ENCODE measurements at places on chromosomes 12 and 14.
A peak's percentile ranks its signal among the peaks of the same experiment; 100 is the strongest.

DNA sequence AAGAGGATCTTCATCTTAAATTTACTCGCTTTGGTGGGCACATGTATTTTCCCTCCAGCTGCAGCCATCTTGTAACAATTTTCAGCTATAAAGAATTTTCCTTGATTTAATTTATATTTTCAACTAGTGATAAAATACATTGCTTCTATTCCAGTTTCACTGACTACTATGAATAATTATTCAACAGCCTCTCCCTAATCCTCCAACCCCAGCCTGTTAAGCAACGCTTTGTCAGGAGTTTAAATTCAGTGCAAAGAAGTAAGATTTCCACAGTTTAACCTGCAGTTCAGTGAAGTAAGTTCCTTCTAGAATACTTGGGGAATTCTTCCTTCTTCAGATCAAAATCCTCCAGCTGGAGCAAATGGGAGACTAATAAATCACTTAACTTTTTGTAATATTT, 180.2 kb downstream of the MSRB3 start:
- no peak for DNase-seq

- DNase-seq = no peak
Observed at GRCh38 chr12:93379326-93379980, 1.7 kb downstream of the NUDT4 start.

- no peak for DNase-seq
Observed at GRCh38 chr14:101360054-101360911, 201.0 kb upstream of the DIO3 start.

GRCh38 chr14:104586832-104587620, 7.5 kb downstream of the C14orf180 start:
- DNase-seq = no peak

DNA sequence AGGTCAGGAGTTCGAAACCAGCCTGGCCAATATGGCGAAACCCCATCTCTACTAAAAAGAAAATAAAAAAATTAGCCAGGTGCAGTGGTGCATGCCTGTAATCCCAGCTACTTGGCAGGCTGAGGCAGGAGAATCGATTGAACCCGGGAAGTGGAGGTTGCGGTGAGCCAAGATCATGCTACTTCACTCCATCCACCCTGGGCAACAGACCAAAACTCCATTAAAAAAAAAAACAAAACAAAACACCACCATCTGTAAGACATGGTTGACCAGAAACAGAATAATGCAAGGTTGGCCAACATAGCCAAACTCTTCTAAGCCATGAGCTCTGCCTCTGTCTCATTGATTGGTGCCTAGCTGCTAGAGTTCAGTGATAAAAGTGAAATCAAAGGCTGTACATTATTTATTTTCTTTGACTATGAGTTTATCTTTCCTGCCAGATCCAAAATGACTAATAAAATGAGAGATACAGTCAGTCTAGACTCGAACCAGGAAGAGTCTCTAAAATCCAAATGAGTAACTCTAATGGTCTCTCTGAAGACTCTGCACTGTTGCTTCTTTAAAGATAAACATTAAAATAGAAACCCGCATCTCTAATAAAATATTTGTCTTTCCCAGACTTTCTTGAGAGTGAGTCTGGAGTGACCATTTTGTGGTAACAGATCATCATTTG, 404.7 kb downstream of the DAD1 start:
- DNase-seq = no peak

DNA sequence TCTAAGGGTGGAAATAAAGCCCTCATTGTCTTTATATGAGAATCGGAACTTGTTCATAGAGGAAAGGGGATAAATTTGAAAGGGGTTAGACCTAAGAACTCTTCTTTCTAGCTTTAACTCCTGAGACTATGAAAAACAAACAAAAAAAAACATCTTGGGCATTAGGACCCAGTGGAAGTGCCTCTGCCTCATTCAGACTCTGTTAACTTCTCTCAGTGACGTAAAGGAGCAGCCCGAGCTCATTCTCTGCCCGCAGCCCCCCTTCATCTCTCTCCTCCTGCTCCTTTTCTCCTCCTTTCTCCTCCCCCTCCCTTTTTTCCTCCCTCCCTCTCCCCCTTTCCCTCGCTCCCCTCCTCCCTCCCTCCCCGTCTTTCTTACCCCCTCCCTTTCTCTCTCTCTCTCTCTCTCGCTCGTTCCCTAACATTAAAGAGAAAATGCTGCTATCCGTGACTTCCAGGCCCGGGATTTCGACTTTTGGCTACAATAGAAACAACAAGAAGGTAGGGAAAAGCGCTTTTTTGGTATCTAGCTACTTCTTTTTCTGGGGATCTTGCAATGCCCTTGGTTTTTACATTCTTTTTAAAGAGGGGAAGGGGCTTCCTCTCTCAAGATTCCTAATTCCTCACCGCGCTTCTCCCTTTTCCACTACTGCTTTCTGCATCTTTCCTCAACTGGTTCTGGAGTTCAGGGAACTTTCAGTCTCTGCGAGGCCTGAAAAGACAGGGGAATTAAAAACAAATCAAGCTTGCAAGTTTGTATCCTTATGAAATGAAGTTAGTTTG, at the start of gene RBMS2:
RBMS2 (plus strand) TSS at position 231 of the 782 bp plus-strand sequence; CDS start at position 435, 204 bp downstream.
- DNase-seq = peak; percentile 37

DNA sequence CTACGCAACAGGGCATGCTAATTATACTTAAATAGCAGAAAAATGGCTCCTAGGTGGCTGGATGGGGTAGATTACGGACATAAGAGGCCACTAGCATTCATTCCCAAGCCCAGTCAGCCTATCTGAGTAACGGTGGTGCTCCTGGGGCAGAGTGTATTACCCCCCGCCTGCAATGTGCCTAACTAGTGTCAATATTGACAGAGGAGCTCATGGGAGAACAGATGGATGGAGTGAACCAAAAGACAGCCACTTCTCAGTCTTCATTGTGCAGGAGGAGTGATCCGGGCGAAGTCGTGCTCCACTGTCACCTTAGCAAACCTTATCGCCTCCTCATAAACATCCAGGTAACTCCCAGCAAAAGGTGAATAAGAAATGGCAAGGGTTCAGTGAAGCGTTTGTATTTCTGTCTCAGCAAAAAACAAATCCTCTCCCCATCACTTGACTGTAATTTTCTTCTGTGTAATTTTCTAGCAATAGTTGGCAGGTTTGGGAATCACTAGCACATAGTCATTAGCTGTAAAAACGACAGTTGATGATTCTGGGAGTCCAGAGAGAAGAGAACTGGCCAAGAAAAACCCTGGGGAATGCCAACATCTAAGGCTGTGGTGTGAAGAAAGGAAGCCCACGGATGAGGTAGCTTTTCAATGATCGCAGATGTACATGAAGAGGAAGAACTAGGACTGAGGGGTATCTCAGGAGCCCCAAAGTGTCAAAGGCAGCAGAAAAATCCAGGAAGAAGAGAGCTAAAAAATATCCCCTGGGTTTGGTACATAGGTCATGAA, 126.6 kb upstream of the BCL2L14 start:
- DNase-seq = no peak

DNA sequence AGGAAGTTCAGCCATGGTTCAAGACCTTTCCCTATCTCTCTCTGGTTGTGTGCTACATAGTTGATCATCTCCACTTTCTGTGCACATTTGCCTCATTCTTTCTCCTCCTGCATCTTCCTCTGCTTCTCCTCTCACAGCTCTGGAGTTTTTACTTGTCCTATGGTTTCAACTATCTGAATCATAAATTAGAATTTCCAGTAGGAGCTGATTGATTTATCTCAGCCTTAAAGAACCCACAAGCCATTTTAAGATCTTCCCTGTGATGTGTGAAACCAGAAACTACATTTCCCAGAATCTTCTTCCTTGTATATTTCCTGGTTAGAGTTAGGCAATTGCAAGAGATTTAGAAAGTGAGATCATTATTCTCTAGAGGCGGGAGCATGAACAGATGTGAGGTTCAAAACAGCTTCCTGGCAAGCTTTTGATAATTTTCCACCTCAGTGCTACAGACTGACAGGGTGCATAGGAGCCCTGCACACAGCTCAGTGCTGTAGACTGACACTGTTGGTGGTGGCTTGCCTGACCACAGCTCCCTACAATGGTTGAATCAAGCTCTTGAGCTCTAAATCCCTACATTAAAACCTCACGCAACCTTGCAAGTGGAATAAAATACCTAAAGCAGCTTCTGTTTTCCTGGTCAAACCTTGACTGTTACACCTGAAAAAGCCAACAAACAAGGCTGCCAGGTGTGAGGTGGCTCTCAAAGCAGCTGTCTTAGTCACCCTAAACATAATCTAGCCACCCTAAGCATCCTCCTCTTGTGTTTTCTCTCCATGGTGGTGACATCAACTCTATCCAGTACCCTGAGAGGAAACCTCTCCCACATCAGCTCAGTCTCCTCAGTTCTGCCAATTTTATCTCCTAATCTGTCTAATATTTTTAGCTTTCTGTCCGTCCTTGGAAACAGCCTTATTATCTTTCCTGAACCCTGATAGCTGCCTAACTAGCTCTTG, 21.5 kb upstream of the IFNG start:
- DNase-seq = peak; percentile 46

- DNase-seq = no peak
Observed at GRCh38 chr12:44002607-44003006, 166.7 kb downstream of the TMEM117 start.

- DNase-seq = no peak
Observed at GRCh38 chr14:101887219-101887618, 77.2 kb upstream of the DYNC1H1 start.

- DNase-seq = no peak
Observed at GRCh38 chr14:35973770-35974169, 147.6 kb downstream of the BRMS1L start.

GRCh38 chr12:108129017-108129812, at the start of gene WSCD2:
Gene WSCD2 (plus strand): TSS chr12:108129288. CDS start chr12:108195833, 66,545 bp downstream.
- DNase-seq = no peak

DNA sequence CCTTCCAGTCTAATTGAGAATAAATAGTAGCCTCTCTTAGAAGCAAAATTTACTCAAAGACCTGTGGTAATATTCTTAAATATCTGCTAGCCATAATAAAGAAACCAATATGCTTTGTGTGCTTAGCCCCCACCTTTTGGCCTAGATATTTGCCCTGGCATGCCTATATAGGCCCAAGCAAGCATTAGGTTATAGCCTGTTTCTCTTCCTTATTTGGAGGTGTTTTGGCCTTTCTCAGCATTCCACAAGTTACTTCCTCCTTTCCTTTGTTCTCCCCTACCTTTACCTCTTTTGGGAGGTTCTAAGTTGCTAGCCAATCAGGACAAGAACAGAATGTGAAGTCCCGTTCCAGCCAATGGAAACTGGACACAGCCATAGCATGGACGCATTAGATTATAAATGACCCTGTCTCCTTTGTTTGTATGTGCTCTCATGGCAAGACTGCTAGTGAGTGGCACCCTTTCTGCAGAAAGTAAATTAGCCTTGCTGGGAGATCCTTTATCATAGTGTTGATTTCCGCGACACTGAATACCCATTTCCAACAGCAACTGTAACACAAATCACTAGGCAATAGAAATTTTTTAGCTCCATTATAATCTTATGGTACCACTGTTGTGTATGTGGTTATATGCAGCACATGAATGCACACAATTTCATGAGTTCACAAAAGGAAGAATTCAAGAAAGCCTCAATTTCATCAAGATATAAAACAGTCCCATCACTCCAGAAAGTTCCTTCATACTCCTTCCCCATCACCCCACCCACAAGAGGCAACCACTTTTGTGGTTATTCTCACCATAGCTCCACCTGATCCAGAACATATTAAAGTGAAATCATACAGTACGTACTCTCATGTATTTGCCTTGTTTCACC, 37.6 kb downstream of the CEP83 start:
- DNase-seq = no peak

- peak; percentile 72 for DNase-seq
Observed at GRCh38 chr12:31749024-31749704, 20.3 kb upstream of the AMN1 start.

DNA sequence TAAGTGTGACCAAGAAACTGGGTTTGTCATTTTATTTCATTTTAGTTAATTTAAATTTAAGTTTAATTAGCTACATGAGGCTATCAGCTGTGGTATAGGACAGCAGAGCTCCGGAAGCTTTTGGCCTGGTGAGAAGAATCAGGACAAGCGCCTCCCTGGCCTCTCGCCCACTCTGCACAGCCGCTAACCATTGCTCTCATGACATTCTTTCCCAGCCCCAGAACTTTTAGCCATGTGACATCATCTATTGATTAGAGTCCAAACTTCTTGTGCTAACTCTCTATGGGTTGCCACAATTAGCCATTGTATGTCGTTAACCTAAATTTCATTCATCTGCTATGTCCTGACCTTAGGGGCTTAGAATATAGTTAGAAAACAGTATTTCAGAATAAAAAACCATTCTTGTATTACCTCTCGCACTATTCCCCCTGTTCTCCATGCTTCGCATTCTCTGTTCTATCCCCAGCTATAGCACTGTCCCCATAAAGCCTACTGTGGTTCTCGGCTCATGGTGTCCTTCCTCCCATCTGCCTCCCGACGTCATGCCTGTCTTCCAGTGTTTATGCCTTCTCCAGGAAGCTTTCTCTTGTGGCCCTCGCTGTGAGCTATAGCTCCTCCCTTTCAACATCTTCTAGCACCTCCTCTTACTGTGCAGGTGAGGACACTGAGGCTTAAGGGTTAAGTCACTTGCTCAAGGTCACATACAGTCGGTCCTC, 23.5 kb downstream of the SSH1 start:
- no peak for DNase-seq

DNA sequence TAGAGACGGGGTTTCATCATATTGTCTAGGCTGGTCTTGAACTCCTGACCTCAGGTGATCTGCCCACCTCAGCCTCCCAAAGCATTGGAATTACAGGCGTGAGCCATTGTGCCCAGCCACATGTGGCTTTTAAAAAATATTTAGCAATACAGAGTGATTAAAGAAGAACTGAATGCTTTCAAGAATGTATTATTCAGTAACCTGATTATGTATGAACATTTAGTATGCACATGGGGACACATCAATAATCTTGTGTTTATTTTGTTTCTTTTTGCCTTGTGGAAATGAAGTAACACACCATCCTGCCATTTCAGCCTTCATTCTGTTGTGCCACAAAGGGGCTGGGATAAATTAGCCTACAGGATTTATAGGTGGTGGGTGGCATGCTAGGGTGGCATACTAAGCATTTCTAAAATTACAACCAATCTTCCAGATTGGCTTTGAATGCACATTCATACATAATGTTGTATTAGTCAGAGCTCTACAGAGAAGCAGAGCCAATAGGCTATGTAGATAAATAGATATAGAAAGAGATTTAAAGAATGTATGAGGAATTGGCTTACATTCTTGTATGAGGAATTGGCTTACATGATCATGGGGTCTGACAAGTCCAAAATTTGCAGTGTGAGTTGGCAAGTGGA, 25.5 kb upstream of the TXNRD1 start:
- DNase-seq = no peak

DNA sequence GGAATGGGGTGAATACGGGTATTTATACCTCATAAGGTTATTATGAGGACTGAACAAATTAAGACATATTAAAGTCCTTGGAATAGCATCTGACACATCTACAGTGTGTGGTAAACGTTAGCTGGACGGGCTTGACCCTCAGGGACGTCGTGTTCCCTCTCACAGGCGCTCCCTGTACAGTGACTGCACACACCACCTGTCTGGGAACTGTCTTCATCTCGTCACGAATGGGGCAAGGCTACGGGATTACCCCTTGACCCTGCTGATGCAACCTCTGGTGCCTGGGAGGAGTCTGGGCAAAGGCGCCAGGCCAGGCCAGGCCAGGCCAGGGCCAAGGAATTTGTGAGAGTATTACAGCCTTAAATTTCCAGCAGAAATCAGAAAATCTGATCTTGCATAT, 191.1 kb downstream of the CALM1 start:
- DNase-seq = no peak

GRCh38 chr14:67943947-67944346, 124.4 kb downstream of the RAD51B start:
- DNase-seq = peak; percentile 59

- peak; percentile 33 for DNase-seq
Observed at GRCh38 chr14:67583711-67584644, 16.1 kb downstream of the PIGH start.

GRCh38 chr14:26323869-26324268, 274.0 kb downstream of the NOVA1 start:
- no peak for DNase-seq

GRCh38 chr12:132385923-132386751, 56.7 kb upstream of the GALNT9 start:
- DNase-seq = no peak

All from stimulated activated CD8-positive, alpha-beta memory T cell treated with anti-CD3 and anti-CD28 coated beads, Interleukin-4, amount 100 ng/mL, for 48 hours (primary cell).